ENCODE measurements at places on chromosomes 12 and 14.

- peak; percentile 79 for DNase-seq
Observed at GRCh38 chr14:69263364-69263763, 3.4 kb downstream of the GALNT16 start.

DNA sequence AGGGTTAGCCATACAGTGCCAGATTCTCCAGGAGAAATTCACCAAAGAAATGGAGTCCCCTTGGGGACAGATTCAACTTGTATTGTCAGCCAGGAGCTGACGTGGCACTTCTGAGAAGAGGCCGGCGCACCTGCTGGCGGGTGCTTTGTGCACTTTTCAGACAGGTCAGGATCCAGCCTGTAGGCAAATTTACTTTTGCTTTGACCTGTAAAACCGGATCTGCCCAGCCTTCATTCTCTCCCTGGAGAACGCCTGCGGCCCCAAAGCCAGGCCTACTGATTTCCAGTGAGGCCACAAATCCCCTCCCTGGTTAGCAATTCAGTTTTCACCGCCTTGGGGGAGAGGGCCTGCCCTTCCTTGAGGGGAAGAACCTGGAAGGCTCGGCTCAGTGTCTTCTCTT, 17.4 kb downstream of the P2RX4 start:
- no peak for DNase-seq

DNA sequence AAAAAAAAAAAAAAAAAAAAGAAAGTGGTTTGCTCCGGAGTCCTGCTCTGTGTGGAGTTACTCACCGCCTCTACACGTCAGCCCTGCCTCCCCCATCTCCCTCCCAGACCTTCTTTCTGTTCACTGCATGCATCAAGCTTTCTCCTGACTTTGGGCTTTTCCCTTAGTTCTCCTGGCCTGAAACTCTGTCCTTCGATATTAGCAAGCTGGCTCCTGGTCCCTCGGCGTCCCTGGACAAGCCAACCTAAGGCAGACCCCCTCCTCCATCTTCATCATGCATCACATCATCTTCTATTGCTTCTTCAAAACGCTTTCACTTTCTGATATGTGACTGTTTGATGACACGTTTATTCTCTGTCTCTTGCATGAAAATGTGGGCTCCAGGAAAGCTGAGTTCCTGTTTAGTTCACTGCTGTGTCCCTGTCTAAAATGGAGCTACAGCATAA, 40.6 kb downstream of the SLC15A4 start:
- peak; percentile 47 for DNase-seq

GRCh38 chr12:96578526-96579125, 89.2 kb downstream of the CFAP54 start:
- DNase-seq = peak; percentile 63

DNA sequence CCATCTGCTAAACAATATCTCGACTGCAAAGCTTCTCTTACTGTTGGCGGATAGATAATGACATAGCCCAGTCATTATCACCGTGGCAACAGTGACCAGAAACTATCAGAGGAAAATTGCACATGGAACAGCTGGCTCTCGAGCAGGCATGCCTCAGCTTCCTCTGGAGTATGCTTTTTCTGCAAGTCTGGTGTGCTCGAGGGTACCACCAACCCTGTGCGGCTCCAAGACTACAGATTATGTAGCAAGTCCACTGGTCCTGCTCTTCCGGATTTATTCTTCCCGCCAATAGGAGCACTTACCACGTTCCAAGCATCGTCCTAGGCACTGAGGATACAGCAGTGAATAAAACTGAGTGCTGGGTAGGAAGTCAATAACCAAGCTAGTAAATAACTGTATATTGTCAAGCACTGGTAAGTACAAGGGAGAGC, 1.4 kb upstream of the GLRX5 start:
- peak; percentile 48 for DNase-seq

DNA sequence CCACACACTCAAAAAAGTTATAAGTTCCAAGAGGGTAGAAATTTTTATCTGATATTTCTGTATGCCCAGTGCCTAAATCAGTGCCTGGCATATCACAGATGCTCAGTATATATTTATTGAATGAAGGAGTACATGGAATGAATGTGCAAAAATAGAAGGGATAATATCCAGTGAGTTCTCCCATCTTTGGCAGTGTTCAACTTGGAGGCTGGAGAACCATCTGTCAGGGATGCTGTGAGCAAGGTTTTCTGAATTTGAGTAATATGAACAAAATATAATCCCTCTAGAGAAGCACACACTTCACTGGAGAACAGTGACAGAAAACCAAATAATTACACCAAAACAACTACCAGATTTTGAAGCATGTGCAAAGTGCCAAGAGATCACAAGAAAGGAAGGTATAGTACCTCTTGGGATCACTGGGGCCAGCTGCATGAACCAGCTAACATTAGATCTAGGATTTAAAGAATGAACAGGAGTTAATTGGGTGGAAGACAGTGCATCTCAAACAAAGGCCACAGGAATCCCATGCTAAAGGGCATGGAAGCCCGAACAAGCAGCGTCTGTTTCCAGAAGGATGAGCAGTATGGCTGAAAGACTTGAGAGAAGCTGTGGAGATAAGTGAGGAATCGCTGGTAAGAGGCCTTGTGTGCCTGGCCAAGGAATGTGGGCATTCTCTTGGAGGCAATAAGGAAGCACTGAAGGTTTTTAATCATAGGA, 11.5 kb downstream of the SLC8A3 start:
- DNase-seq = no peak

DNA sequence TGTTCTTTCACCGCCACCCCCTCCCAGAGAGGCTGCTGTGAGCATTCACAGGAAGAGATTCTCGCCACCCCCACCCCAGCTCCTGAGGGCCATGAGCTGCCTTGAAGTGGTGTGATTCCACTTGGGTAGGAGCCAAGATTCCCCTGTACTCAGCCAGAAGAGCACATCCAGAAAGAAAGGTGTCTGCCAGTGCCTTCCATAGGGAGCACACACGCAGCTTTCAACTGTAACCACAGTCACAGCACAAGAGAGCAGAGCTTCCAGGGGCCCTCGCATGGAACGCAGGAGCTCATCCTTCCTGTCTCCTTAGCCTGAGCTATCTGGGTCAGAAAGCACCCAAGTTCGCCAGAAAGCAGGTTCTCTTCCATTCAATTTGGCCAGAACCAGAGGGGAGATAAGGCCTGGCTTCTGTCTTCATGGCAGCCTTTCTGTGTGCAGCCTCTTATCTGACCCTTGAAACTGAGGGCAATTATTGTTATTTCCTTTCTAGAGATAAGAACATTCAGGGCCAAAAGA, 66.6 kb upstream of the SCN8A start:
- no peak for DNase-seq

GRCh38 chr12:6917491-6918231, 3.3 kb downstream of the ENO2 start:
- DNase-seq = no peak

- DNase-seq = no peak
Observed at GRCh38 chr12:40056373-40056772, 49.5 kb downstream of the SLC2A13 start.

GRCh38 chr12:42213023-42213422, 25.0 kb downstream of the YAF2 start:
- DNase-seq = peak; percentile 14

Measured in HCEC 1CT (cell line).